ENCODE measurements at places on chromosomes 13 and 19.

DNA sequence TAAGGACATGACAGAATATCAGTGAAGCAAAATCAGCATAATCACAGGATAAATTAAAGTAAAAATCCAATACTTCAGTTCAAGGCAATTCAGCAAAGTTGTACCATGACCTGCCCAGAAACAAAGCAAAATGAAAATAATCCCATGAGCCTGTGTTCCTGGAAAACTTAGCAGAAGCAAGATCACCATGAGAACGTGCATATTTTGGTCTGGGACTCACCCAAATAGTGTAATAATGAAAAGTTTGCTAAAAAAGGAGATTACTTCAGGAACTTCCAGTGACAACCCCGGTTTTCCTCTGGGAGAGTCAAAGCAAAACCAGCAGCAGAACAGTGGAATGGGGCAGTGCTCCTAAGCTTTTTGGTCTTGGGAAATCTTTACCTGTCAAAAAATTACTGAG, 14.9 kb upstream of the RPL21 start:
- no peak for DNase-seq

GRCh38 chr13:99960663-99961311, 10.8 kb downstream of the ZIC5 start:
- DNase-seq, result no peak

GRCh38 chr13:60303166-60303565, 93.9 kb upstream of the TDRD3 start:
- DNase-seq, result no peak

GRCh38 chr19:54156953-54157352, 2.6 kb downstream of the LENG1 start:
- no peak for DNase-seq

- DNase-seq, result no peak
Measured at GRCh38 chr19:14512406-14512961, 5.7 kb downstream of the DNAJB1 start.

- no peak for DNase-seq
Measured at GRCh38 chr13:23632048-23632582, 61.9 kb downstream of the TNFRSF19 start.

GRCh38 chr13:31018511-31018910, 86.1 kb downstream of the TEX26 start:
- no peak for DNase-seq

- no peak for DNase-seq
Measured at GRCh38 chr13:44801990-44802389, 187.3 kb downstream of the NUFIP1 start.

DNA sequence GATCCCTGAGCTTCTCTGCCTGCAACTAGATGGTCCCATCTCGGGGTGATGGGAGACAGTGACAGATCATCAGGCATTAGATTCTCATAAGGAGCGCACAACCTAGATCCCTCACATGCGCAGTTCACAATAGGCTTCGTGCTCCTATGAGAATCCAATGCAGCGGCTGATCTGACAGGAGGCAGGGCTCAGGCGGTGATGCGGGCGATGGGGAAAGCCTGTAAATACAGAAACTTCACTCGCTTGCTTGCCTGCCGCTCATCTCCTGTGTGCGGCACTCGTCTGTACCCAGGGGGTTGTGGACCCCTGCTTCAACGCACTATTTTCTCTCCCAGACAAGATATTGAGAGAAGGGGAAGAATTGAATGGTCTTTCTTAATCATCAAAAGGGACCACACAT, 473.9 kb downstream of the ZNF536 start:
- DNase-seq, result no peak
